ENCODE measurements at places on chromosomes 2 and 18. TPM values are rescaled to one million over a fixed set of nuclear protein-coding genes. Genes with fewer than 3 reads are reported as not detected.

DNA sequence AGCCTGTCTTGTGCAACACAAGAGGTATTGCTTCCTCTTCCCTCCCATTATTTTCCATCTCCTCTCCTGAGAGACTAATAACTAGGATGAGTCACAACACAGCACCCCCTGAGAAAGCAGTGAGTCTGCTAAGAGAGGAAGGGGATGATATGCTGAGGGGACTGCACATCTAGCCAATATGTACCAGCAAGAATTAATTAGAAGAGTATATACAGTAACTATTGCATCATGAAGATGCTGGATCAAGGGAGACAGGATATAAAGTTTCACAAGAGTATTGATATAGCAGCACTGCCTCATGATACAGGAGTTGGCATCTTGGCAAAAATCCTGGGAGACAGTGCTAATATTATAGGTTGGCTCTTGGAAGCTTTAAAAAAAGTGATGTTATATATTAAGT, 289.9 kb upstream of the RBMS1 start:
- no peak for DNase-seq

DNA sequence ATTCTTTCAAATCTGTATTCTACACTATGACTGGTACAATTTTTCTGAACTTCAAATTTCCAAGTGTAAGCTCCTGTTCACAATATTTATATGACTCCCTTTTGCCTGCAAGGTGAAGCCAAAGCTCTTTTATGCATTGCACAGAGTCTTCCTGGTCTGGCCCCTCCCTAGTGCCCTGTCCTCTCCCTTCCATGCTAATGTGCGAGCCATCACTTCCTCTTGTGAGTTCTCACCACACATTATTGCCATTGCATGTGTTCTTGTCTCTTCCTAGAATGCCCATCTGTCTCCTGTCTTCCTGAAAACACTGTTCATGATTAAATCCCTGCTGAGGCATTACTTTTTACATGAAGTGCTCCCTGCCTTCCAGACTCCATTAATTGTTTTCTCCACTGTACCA, 169.9 kb downstream of the MC4R start:
- no peak for DNase-seq

DNA sequence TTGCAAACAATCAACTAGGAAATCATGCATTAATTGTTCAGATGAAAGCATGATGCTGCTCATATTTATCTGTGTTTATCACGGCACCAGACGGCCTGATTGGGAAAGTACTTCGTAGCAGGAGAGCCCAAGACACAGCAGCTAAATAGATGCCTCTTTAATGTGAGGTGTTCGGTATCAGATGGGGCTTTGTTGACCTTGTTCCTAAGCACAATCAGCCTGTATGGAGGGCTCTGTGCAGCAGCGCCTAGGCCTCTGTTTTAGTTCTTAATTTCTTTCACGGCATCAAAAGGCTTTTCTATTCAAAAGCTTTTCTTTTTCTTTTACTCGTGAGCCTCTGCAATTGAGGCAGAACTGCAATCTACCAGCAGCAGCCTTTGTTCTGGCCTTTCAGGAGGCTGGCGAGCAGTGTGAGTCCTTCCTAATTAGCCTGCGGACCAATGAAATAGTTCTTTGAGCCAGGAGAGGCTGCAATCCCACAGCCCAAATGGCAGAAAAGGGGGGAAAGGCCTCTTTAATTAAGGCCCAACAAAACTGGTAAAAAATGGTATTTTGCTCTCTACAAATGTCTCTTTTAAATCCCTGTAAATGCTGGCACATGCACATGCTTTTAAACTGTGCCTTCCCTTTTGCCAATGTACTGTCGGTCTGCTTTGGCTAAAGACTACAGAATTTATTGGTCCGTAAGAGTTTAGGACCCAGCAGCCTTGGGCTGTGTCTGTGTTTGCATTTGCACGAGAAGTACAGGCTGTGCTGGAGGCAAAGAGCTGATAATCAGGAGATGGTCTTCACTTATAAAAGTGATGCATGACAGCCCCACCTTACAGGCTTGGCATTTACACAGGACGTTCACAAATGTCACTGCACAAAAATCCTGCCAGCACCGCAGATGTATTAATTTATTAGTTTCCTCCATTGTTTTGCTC, 159.6 kb downstream of the RND3 start:
- peak; percentile 30 for DNase-seq

DNA sequence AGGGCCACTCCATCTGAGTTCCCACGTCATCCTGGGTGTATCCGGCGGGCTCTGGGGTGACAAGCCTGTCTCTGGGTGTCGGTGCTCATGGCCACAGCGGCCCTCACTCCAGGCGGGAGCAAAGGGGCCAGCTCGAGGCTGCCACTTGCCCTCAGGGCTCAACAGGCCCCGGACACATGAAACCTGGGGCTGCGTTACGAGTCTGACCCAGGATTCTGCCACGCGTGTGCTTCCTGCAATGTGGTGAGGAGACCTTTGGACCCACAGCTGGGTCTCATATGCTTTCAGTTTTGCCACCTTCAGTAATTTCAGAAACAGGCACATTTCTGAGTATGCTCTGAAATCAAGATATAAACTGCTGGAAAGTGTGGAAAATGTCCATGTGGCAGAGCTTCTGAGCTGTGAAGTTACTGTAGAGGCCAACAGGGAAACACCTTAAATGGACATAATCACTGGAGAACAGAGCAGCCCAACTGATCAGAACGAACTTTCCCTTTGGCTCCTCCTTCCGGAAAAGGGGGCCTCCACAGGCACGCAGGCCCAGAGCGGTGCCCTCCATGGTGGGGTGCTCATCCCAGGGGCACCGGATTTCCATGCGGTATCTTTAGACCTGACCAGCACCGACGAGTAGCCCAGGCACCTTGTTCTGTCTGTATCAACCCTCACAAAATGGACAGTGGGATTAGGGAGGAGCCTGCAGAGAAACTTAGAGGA, 14.1 kb downstream of the PER2 start:
- no peak for DNase-seq

GRCh38 chr2:207160115-207160514, 5.6 kb downstream of the KLF7 start:
- no peak for DNase-seq

GRCh38 chr2:73290049-73290839, 3.1 kb downstream of the EGR4 start:
- DNase-seq: peak; percentile 94

CD226 gene
- total RNA-seq: 0.31 TPM

Data from G401 (cell line).